ENCODE measurements at places on chromosomes 6 and 20.

DNA sequence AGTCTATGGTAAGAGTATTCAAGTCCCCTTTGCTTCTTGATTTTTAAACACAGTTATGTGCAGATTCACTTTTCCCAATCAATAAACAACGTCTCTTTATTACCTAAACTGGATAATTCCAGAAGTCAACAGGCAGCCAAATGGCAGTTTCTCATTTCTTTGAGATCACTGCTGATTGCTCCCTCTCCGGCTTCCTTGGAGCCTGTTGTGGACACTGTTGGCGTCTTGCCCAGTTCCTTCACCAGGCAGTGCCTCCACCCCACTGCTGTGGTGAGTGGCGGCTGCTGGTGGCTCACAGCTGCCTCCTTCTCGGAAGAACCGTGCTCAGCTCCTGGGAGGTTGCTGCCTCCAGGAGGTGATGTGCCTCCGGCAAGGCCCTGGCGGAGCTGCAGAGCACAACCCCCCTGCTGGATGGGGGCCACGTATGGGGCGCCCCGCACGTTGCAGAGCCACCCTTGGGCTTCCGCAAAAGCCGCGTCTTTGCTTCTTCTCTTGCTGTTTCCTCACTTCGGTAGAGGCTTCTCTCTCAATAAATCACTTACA lies 105.1 kb upstream of the CNKSR3 start:
- DNase-seq = no peak

- no peak for DNase-seq
These were observed 12.6 kb upstream of the FAM50B start for GRCh38 chr6:3836566-3836965.

- no peak for DNase-seq
These were observed 91.5 kb upstream of the BEND6 start for GRCh38 chr6:56863366-56863765.

DNA sequence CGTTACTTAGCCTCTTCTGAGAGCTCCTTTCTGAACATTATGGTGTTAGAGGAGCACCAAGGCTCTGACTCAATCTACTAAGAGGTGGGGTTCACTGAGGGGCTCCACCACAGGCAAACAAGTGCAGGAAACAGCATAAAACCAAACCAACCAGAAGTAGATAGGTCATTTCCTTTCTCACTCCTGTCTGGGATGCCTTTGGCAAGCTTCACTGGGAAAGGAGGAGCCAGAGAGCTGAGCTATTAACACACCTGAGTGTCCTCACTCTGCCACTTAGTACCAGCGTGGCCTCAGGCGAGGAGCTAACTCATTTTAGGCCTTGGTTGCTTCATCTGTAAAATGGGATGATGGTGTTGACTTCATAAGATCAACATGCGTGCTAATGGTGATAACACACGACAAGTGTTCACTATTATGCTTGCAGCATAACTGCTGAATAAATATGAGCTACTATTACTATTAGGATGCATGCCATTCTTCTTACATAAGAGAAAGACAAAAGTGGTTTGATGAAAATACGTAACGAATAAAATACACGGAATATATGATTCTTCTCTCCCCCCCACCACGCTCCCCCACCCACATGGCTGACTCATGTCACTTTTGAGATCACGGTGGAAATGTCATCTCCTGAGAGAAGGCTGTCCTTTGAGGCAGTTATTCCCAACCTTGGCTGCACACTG lies 185.4 kb downstream of the BCAS1 start:
- no peak for DNase-seq

DNA sequence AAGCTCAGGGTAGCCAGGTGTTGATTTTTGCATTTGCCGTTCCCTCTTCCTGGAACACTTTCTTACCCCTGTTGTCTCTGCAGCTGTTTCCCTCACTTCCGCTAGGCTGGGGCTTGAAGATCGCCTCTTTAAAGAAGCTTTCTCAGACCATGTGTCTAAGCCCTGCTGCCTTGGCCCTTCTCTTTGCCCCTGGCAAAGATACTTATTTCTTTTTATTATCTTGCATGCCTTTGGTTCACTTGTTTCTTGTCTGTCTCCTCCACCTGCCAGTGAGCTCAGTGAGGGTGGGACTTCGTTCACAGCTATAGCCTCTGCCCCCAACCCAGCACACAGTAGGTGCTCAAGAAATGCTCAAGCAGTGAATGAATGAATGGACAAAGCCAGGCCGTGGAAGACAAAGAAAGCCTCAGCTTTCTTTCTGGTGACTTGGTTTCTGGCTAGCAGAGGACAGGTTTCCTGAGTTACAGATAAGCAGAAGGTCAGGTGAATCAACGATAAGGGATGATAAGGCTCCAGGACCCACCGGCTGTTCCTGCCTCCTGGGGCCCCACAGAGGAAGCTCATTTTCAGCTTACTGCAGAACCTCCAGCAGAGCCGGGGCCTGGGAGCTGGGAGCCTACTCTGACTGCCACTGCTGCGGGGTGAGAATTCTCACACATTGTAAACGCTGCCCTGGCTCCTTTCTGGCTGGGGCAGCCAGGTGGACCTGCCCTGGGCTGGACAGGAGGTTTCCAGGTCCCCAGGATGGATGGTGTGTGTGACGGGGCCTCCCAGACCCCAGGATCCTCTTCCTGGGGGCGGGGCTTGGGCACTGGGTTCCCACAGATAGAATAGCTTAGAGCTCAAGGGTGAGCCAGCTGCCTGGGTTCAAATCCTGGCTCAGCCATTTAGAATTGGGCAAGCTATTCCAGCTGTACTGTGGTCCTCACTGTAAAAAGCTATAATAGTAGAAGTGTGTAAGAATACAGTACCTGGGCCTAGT lies 29.8 kb downstream of the SNAI1 start:
- DNase-seq = no peak

DNA sequence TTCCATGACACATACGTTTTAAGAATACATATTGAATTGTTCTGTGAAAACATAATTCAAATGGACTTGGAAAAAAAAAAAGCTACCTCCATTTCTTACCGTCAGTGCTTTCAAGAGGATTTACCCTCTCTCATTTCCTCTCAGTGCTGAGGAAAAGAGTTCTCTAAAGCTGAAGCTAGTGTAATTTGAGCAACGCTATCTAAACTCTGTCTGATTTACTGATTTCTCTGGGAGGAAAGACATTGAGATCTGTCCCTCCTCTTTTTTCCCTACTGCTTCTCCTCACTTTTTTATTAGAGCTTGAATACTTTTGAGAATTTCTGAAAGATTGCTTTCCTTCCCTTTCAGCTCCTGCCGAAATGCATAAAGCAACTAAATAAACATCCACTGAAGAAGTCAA lies 41.2 kb upstream of the GRIK2 start:
- no peak for DNase-seq

DNA sequence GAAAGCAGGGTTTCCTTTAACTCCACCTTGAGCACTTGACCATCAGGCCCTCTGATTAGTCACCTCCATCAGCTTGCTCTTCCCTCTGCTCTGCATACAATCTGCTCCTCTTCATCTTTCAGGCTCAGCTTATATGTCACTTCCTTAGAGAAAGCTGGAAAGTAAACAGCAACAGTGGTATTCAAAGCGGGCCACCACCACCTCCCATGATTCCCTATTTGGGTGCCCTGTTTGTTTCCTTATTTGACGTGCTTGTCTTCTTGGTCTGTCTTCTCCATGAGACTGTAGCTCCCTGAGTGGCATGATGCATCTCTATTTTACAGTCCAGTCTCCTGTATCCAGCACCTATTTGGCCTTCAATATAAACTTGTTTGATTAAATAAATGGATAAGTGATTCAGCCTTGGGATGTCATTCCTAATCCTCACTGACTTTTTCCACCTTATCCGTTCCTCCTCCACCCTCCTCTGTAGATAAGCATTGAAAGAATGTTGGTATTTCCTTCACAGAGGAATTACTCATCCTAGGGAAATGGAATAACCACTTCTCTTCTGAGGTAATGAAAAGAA lies 102.8 kb upstream of the SGK1 start:
- no peak for DNase-seq

DNA sequence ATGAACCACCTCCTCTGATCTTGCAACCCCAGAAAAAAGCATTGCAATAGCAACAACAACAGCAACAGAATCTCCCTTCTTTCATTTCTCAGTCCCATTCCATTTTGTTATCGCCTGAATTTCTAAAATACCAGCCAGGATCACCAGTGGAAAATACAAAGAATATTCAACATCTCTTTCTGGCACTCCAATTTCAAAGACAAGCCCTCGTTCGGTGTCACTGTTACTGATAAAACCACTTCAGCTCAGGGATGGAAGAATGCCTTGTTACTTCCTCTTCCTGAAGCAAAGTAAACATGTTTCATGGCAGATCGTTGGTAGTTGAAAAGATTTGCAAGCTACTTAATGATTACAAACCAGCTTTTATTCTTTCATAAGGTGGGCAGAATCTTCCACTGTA lies 94.0 kb upstream of the SPTLC3 start:
- DNase-seq = no peak

- DNase-seq = no peak
These were observed 55.3 kb upstream of the PIM1 start for GRCh38 chr6:37114612-37115011.

DNA sequence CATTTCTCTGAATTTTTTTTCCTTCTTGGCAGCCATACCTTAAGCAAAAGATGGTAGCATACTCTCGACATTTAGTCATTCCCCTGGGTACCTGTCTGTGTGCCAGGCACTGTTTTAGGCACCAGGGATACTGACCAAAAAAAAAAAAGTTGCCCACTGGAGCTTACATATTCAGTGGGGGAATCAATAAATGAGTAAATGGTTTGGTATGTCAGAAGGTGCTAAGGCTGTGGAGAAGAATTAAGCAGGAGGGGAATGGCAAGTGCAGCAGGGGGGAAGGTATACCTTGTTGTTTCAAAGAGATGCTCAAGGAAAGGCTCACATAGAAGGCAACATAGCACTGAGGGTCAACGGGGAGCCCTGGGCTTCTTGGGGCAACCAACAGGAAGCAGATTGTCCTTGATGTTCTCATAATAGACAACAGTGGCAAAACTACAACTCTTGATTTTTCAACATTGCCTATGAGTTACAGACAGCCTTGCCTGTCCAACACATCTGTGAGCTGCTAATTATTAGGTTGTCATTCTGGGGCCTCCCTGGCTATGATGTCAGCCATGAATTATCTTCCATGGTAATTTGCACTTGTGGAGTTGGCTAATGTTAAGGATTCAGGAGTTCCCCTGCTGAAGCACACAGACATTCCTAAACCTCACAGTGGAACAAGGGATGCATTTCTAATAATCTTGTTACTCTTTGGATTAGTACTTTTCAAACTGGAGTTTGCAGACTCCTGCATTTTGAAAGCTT lies 19.6 kb downstream of the NT5E start:
- DNase-seq = no peak

GRCh38 chr6:69785697-69786096 lies 11.1 kb downstream of the LMBRD1 start:
- DNase-seq = no peak

- no peak for DNase-seq
These were observed 243.2 kb downstream of the ARID1B start for GRCh38 chr6:157020398-157020797.

GRCh38 chr6:7883381-7883780 lies 27.2 kb downstream of the TXNDC5 start:
- DNase-seq = no peak

GRCh38 chr20:45049904-45050471 lies 50.9 kb downstream of the KCNS1 start:
- no peak for DNase-seq

DNA sequence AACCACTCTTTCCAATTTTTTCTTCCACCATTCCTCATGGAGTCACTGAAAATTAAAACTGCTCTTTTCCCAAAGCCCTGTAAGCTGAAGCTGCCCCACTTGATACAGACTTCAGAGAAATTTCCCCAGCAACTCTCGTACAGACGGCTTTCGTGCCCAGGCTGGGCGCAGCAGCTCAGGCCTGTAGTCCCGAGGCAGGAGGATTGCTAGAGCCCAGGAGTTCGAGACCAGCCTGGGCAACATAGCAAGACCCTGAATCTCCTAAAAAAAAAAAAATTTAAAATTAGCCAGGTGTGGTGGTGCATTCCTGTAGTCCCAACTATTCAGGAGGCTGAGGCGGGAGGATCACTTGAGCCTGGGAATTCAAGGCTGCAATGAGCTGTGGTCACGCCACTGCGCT lies 6.6 kb downstream of the PPDPF start:
- DNase-seq = no peak
